Upper lobe of left lung (tissue), 6 donors: ENCODE measurements at places on chromosomes 12 and 14.

GRCh38 chr12:22407397-22407796 is 72.9 kb upstream of the ST8SIA1 start:
- no peak for DNase-seq

GRCh38 chr12:67593041-67593440 is 55.5 kb upstream of the DYRK2 start:
- peak; percentile 65 for DNase-seq

GRCh38 chr12:7302266-7302986 is 1.4 kb upstream of the ACSM4 start:
- no peak for DNase-seq

- DNase-seq, result no peak
Measured at GRCh38 chr12:104454997-104455396, 1.8 kb upstream of the CHST11 start.

DNA sequence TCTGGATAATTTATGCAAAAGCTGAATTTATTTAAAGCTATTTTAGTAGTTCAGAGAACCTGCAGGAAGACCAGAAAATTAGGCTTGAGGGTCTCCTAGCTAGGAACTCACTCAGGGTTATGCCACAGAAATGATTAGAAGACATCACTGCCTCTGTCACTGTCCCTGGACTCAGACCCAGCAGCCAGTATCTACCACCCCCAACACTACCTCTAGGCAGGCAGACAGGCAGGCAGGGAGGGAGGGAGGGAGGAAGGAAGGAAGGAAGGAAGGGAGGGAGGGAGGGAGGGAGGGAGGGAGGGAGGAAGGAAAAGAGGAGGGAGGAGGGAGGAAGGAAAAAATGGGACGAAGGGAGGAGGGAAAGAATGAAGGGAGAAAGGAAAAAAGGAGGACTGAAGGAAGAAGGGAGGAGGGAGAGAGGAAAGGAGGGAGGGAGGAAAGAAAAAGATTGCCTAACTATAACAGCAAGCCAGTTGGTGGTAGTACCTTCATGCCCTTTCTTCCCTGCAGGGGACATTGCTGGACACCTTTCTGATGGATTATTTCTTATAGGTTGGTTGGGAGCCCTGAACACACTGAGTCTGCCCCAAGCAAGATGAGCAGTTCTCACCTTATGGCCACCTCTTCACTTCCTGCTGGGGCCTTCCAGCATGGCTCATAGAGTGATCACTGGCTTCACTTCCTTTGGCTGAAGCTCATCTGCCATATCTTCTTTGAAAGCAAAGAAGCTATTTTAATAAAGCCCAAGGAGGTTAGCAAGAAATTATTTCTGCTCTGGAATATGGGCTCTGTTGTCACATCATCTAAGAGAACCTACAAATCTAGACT is 49.7 kb downstream of the KICS2 start:
- DNase-seq, result no peak

DNA sequence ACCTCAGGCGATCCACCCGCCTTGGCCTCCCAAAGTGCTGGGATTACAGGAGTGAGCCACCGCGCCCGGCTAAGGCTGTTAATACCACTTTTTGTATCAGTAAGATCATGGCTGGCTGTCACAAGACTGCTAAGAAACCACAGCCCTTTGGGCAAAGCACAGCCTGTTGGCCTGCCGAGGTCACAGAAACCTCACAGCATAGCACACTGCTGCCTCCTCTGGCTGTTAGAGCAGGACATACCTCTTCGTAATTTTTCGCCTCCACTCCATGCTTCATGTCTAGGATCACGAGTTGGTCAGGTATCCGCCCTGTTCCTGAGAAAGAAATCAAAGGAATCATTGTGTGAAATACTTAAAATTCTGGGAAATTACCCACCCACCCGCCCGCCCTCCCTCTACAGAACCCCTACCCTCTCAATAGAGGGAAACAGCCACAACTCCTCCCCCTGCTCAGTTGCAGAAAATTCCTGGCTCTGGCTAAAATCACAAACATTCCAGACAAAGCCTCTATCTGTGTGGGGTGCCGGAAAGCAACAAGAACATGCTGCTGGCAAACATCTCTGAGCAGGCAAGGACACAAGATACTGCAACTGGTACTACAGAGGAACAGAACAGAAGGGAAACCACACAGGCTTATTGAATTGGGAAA is 20.7 kb upstream of the NEK9 start:
- DNase-seq, result no peak

GRCh38 chr14:103277931-103278330 is 56.1 kb upstream of the EIF5 start:
- no peak for DNase-seq

GRCh38 chr12:131334835-131335234 is 376.1 kb upstream of the SFSWAP start:
- DNase-seq, result no peak

DNA sequence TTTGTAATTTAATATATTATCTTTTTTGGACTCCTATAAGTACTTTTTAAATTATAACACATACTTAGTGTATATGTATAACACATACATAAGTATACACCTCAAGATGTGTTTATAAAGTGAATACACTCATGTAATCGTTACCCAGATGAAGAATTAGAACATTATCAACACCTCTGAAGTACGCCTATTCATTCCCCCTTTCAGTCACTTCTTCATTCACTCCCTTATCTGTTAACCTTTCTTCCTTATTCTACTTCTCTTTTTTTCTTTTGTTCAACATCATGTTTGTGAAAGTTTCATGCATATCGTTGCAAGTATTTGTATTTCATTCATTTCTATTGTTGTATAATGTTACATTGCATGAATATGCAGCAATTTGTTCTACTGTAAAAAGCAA is 98.5 kb downstream of the ARID2 start:
- DNase-seq, result no peak

GRCh38 chr14:88613552-88614010 is 50.7 kb downstream of the ZC3H14 start:
- DNase-seq, result no peak

GRCh38 chr14:57212919-57213318 is 55.8 kb downstream of the EXOC5 start:
- DNase-seq, result peak; percentile 20

DNA sequence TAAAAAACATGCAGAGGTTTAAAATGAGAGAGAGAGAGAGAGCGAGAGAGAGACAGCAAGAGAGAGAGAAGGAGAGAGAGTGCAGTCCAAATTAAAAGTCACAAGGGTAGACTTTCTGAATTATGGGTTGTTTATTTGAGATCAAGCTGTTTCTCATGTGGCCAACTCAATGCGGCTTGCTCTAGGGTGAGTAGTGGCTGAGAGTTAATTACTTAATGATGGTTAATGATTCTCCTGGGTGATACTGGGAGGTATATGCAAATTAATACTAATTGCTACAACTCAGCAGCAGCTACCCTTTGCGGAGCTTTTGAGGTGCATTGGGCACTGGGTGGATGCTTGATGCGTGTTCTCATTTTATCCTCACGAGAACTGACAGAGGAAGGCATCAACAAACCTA is 122.1 kb upstream of the NOS1 start:
- DNase-seq, result no peak

GRCh38 chr12:32000373-32001005 is 41.3 kb downstream of the RESF1 start:
- DNase-seq, result no peak

GRCh38 chr14:70666361-70666686 is 24.6 kb downstream of the TTC9 start:
- no peak for DNase-seq

- no peak for DNase-seq
Measured at GRCh38 chr12:94898388-94898787, 105.1 kb downstream of the NDUFA12 start.

DNA sequence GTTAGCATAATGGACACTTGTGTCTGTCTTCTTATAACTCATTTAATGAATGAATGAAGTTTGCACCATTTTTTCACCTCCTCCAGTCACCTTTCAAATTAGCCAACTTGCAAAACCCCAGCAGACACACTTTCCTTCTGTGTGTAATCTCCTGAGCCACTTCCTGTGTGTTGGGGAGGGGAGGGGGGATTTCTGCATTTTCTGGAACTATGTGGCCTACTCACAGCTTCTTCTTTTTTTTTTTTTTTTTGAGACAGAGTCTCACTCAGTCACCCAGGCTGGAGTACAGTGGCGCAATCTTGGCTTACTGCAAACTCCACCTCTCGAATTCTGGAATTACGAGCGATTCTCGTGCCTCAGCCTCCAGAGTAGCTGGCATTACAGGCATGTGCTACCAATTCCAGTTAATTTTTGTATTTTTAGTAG is 4.1 kb upstream of the SERPINA1 start:
- no peak for DNase-seq

GRCh38 chr12:104630230-104630670 is 173.5 kb downstream of the CHST11 start:
- DNase-seq, result no peak

DNA sequence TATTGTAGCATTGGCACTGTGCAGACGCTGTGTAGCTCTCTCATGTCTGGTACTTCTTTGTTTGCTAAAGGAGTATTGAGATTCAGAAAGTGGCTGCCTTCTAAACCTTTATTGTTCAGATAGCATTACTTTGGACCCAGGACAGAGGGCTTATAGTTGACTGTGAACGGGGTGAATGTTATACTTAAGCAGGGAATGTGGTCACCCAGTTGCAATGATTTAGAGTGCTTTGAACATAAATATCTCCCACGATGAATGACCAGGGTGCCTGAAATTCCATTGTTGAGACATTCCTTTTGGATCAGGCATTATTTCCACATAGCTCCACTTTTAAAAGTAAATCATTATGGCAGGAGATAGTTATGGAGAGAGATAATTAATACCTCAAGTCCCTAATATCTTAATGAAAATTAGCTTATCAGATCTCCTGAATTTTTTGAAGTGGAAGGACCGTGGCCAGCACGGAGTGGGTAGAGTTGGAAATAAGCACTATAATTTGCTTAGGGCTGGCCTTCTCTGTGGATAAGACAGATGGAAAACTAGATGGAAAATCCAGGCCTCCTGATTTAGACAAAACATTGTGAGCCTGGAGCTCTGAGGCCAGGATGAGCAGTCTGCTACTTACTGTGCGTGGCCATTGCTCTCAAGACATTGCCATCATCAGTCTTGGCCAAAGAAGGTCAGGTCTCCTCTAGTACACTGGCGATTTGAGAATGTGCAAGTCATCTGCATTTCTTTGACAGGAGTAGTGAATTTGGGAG is 114.5 kb downstream of the ETV6 start:
- DNase-seq, result no peak

DNA sequence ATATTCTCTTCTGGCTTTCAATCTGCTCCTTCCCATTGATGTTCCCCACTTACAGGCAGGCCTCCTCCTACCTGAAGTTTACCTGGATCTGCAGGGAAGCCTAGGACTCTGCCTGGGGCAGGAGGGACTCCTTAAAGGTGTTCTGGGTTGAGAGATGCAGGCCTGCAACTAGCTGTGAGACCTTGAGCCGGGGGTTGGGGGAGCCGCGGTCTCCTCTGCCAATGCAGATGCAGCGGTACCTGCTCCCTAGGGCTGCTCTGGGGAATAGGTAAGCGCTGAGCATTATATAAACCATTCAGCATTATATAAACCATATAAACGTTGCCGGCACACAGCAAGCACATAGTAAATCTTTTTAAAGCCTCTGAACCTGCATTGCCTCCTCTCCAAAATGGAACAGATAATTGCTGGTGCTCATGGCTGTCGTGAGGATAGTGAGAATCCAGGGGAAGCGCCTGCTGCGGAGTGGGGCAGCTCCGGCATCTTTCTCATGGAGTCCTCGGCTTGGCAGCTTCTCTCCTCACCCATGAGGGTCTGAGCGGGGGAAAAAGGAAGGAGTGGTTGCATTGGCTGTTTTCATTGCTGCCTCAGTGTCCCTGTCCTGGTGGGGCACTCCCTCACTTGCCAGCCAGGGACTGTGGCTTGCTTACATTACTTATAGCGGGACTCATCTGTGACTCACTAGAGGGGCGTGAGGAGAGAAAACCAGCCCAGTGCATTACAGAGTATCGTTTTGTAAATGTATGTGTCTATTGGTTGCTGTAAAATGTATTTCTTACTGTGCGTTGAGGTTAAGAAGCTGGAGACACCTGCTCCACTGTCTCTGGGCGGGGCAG is 12.5 kb upstream of the KRT80 start:
- DNase-seq, result no peak

GRCh38 chr14:64970041-64970440 is 2.1 kb downstream of the RAB15 start:
- DNase-seq, result no peak

- DNase-seq, result no peak
Measured at GRCh38 chr12:69330475-69331473, 17.4 kb upstream of the LYZ start.

GRCh38 chr12:32482226-32482625 is 82.9 kb downstream of the FGD4 start:
- DNase-seq, result no peak

- no peak for DNase-seq
Measured at GRCh38 chr14:55814064-55814463, 234.1 kb downstream of the KTN1 start.

- DNase-seq, result no peak
Measured at GRCh38 chr12:17169726-17170471, 563.9 kb upstream of the LMO3 start.
